ENCODE measurements at places on chromosomes 5 and 9.

- no peak for DNase-seq
These were observed 105.2 kb downstream of the LIFR start for GRCh38 chr5:38451074-38451725.

DNA sequence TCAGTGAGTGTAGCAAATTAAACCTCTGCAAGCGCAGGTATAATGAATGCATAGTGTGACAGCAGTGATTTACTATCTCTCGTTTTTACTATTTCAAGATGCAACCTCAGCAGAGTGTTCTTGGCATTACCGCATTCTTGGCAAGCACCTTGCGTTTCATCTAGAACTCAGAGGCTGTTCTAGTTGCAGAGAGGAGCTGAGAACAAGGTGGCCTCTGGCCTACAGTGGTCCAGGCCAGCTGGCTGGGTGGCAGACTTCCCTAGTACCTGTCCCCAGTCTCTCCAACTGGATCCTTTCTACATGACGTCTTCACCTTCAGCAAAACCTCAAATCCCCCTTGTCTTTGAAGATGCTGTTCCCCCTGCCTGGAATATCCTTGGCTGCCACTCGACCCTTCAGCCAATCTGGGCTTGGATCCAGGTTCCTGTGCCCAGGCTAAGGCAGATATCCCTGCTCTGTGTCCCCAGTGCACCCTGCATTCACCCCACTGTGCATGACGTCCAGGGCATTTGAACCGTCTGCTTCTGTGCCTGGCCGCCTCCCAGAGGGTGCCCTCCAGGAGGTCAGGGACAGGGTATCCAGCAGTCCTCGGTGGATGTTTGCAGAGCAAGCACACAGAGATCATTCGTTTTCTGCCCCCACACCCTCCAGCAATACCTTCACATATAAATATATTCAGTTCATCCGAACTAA, 120.4 kb upstream of the CPEB4 start:
- DNase-seq, result no peak

GRCh38 chr5:77400645-77401044, 91.5 kb downstream of the WDR41 start:
- DNase-seq, result no peak

- DNase-seq, result peak; percentile 12
These were observed 2.5 kb upstream of the ZNF608 start for GRCh38 chr5:124748687-124749594.

DNA sequence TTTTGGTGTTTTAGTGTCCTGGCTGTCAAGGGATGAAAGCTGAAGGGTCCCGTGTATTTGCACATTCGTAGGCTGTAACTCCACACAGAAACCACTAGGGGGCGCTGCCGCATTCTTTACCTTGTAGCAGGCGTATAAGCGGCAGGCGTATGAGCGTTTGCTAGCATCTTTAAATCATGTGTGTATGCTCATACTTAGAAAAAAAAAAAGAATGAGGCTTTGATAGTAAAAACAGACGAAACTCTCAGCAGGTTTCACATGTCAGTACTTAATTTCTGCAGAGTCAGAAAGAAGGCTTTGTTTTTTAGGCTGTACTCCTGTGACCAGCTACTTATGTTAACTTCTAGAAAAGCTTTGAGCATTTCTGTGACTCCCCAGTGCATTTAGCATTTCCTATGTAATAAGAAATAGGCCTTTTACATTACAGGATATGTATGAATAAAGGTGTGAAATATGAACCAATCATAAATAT, 218.8 kb upstream of the ADAMTSL1 start:
- DNase-seq, result peak; percentile 86

DNA sequence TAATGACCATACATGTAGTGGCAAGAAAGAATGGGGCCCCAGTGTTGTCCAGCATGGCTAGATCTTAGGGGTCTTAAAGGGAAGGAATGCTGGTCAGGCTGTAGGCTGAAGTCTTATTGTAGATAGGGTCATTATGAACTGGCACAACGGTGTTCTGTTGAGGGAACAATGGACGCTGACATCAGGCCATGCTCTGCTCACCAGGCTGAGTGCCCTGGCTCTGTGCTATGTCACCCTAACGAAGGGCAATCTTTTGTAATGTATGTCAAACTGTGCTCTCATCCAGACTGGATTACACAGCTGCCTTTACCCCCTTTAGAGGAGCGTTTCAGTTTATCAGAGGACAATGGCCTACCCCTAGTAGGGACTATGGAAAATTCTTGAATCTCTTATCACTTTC, 14.6 kb upstream of the ZNF608 start:
- DNase-seq, result no peak

DNA sequence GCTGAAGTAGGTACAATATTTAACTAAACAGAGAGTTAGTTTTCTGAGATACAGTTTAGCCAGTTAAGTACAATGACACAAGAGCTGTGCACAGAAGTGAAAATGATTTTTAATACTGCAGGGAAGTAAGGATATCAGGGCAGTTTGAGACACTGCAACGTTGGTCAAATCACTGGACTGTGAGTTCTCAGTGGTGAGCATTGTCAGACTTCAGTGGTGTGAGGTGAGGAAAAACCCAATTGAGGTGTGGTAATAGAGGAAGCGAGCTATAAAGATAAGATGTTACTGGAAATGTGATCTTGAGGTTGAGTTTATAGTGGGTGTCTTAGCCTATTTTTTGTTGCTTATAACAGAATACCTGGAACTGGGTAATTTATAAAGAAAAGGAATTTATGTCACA, 12.8 kb upstream of the FBXL7 start:
- DNase-seq, result no peak

DNA sequence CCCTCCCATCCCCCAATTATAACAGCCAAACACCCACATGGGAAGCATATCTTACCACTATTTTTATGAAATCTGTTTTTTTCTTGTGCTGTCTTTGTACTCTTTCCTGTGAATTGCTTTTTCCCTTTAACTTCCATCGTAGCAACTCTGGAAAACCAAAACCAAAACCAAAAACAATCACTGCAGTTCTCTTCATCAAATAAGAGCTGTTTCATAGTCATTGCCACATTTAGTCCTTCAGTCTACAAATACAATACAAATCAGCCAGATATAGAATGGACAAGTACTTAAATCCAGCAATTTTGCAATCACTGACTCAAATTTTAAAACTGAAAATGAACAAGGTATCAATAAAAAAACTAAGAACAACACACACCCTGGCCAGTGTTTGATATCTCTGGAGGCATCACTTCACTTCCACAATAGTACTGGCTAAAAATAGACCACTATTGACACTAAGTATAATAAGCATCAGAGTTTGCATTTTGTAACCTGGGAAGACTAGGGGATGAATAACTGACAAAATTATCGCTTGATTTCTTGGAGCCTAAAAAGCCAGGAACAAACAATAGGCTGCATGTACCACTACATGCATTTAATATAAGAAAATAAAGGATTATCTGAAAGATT, 5.4 kb downstream of the PUM3 start:
- no peak for DNase-seq

DNA sequence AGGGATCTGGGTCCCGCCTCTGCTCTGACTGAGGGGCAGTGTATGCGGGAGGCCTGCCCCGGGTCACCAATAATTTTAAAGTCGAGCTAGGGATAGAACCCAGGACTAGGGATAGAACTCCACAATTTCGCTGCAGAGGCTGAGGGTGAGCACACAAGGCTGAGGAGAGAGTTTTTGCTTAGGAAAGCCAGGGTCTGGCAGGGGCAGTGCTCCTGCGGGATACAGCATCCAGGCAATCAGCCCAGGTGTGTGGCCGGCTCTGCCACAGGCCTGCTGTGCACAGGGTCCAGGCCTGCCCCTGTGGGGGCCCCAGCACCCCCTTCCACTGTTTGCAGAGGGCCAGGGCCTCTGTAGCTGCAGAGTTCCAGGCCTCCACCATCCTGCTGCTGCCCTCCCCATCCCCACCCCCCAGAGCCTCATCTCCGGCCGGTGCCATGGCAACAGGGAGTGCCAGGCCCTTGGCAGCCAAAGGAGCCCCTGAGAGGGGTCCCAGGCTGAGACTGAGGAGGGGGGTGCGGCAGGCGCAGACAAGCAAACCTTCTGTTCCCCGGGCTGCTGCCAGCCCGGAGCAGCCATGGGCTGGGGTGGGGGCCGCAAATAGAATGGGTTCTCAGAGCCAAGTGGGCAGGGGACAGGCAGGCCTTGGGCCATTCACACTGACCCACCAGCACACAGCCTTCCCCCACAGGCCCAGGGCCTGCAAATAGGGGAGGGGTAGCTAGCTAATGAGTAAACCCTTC, 8.6 kb downstream of the PDGFRB start:
- DNase-seq, result no peak

- no peak for DNase-seq
These were observed 126.4 kb upstream of the COL5A1 start for GRCh38 chr9:134515026-134515821.

GRCh38 chr5:80414113-80414512, 6.2 kb downstream of the ZFYVE16 start:
- no peak for DNase-seq

DNA sequence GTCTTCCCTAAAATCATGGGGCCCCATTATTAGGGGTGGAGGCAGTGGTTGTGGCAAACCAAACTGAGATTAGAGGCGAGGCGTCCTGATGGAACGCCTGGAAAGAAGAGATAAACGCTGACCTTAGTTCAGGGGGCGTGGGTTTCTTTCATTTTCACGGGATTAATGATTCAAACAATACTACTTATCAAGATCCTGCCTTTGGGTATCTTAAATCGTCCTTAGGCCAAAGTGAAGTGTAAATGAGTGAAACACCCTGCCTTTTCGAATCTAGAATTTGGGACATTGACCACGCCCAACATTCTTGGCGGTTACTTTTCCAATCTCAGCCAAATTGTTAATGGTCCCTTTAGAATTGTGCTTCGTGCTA, 1.0 kb upstream of the UBTD2 start:
- no peak for DNase-seq

GRCh38 chr5:171614511-171614910, 171.1 kb upstream of the SMIM23 start:
- DNase-seq, result no peak

All from activated naive CD4-positive, alpha-beta T cell treated with anti-CD3 and anti-CD28 coated beads for 36 hours (primary cell).